Cortex of kidney (tissue), 1 donor: ENCODE measurements at places on chromosomes 2 and 18.

DNA sequence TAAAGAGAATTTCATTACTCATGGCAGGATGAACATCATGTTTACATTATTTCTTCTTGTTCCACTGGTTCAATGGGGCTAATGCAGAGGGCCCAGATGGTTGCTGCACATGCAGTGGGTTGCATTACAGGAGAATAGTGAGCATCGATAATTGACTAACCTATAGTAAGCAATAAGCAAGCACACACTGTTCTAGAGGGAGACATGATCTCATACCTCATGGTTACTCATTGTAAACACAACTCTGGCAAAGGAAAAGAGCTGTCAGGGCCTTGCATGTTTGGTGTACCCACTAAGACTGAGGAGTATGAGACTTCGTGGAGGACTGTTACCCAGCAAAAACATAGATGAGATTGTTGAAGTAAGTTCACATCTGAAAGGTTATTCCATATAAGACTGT lies 885.6 kb upstream of the VRK2 start:
- no peak for DNase-seq

DNA sequence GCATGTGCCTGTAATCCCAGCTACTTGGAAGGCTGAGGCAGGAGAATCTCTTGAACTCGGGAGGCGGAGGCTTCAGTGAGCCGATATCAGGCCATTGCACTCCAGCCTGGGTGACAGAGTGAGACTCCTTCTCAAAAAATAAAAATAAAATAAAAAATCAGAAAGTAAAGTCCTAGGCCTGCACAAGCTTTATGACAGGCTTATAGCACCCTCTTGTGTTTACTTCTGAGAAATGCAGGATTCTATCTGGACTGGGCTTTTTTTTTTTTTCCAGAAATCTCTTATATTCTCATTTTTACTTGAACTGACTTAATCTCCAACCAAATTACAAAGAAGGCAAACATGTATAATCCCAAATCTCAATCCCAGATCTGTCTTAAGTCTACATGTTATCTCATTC lies 26.1 kb upstream of the REG3G start:
- DNase-seq, result no peak

DNA sequence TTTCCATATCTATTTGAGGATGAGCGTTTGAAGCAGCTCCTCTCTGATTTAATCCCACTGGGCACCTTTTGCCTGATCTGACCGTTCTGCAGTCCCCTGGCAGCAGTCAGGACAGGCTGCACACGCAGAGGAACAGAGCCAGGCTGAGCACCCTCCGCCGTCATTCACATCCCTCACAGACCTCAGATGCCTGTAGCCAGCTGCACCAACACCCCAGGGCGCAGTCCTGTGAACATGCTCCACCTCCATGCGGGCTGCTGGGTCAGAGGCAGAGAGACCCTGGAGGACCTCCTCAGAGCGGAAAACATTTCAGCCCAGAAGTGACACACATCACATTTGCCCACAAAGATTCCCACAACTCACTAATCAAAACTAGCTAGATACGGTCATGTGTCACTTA lies 146.1 kb downstream of the SEPTIN10 start:
- no peak for DNase-seq

GRCh38 chr2:226758921-226759640 lies 40.5 kb downstream of the IRS1 start:
- no peak for DNase-seq

DNA sequence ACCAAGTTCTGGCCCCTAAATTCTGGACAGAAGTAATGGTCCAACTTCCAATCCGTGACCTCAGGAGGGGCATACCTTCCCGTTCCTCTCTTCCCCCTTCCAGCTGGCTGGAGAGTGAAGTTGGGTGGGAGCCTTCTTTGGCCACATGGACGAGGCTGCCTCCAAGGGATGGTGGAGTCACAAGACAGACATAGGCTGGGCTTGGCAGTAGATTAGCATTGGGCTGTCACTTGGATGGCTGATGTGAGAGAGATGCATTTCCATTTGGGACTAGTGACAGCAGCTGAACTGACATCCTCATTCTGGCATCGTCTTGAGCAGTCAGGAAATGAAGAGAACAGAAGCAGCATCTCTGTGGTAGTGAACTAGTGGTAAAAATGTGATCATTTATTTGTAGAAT lies 12.6 kb downstream of the NT5DC4 start:
- no peak for DNase-seq

GRCh38 chr18:48629730-48630324 lies 91.0 kb downstream of the CTIF start:
- DNase-seq, result no peak

DNA sequence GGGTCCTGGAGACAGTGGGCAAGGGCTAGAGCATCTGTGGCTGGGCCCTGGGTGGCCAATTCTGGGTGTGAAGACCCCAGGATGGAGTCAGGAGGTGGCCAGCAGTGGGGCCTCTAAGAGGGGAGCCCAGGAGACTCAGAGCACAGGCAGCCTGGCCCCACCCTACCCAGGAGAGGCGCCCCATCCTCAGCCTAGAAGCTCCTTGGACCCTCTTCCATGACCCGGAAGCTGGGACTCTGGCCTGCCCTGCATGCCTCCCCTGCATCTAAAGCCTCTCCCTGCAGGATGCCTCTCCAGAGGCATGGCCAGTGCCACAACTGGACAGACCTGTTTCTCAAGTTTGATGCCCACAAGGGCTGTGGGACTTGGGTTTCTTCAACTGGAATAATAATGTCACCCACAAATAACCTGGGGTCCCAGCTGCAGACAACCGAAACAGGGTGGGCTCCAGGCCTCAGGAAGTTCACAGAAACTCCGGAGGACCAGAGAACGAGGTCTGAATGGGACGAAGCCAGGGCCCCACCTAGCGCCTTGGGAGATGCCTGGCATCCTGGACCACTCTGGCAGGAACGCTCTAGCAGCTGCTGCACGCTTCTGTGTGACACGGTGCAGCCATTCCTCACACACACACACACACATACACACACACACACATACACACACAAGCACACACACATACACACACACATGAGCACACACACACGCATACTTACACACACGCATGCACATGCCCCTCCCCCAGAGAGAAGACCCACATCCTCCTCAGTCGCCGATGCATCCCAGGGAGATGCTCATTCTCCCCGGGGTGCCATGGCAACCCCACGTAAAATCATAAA lies 16.4 kb downstream of the KCNIP3 start:
- DNase-seq, result no peak

GRCh38 chr18:23634692-23635091 lies 28.0 kb downstream of the ANKRD29 start:
- DNase-seq, result no peak

DNA sequence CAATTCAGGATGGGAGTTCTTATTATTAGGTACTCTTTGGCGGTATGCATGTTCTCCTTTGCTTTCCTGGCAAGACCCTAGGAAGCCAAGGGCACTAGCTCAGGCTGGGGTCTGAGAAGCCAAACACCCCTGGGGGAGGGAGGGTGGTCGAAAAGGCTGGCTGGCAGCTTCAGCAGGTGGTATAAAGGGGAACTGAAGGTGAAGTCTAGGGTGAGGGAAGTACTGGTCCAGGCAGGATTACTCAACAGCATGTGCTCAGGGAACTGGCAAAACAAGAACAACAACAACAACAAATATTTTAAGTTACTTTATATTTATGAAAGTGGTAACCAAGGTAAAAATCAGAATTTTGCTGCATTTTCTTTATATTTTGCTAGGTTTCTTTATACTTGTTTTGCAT lies 40.7 kb upstream of the PCBP1 start:
- no peak for DNase-seq

DNA sequence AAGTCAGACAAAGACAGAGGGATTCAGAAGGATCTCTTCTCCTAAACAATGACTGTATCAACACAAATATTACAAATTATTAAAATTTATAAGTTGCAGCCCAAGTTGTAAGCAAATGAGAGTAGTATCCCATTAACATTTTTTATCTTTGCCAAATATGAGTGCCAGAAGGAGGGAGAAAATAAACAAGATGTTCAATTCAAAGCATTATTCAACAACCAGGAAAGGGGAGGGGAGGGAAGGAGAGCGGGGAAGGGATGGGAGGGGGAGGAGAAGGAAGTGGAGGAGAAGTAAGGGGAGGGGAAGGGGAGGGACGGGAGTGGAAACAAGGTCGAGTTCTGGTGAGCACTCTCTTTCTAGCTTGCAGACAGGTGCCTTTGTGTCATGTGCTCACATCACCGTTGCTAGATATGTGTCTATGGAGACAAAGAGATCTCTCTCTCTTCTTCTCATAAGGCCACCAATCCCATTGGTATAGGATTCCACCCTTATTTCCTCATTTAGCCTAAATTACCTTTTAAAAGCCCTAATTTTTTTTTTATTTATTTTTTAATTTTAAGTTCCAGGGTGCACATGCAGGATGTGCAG lies 679.6 kb upstream of the CHAC2 start:
- DNase-seq, result no peak

- no peak for DNase-seq
Observed at GRCh38 chr18:1513519-1513918, 608.8 kb downstream of the ADCYAP1 start.

GRCh38 chr2:101736233-101736632 lies 38.7 kb downstream of the MAP4K4 start:
- no peak for DNase-seq

DNA sequence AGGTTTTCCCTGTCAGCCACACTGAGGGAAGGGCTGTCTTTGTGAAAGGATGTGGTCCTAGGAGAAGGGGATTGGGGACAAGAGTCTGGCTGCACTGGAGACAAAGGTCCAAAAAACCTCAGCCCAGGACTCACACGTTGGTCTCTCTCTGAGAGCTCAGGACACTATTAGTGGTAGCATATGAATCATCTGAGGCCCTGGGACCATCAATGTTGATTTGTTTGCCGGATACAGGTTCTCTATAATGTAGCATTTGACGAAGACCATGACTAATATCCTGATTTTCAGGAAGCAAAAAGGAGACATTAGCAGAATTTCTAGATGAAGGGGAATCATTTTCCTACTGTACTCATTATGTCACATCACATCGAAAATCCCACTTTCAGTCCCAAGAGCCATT lies 22.2 kb upstream of the DNAH6 start:
- no peak for DNase-seq

GRCh38 chr18:58850786-58851469 lies 13.7 kb upstream of the ZNF532 start:
- DNase-seq, result no peak

- DNase-seq, result no peak
Observed at GRCh38 chr2:8535821-8536685, 145.8 kb upstream of the ID2 start.

GRCh38 chr2:183348492-183348891 lies 224.2 kb downstream of the NUP35 start:
- no peak for DNase-seq

DNA sequence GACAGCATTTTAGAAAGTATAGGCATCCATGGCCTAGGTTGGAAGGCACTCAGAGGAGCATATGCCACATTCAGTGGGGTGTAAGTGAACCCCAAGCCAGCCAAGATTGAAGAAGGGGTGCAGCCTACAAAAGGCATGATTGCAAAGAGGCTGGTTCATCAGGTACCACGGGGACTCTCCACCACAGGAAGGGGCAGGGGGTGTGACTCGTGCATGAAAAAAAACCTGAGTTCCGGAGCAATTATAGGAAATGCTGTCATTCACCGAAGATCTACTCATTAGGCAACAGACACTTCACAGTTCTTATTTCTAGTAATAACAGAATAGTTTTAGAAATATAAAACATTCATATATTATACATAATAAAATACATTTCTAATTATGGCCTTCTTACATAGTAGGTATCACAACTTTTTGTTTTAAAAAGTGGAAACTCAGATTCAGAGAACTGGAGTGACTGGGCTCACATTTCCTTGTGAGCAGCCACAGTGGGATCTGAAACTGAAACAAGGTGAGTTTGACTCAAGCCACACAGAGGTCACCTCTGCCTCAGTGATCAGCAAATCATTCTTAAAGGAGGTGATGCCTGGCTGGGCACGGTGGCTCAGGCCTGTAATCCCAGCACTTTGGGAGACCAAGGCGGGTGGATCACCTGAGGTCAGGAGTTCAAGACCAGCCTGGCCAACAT lies 188.4 kb upstream of the GYPC start:
- DNase-seq, result no peak

- no peak for DNase-seq
Observed at GRCh38 chr2:71256421-71256820, 29.5 kb upstream of the PAIP2B start.

- no peak for DNase-seq
Observed at GRCh38 chr18:78741381-78742217, 238.0 kb upstream of the SALL3 start.

- no peak for DNase-seq
Observed at GRCh38 chr2:144376460-144376859, 143.5 kb downstream of the ZEB2 start.

GRCh38 chr2:43508209-43508608 lies 87.6 kb downstream of the THADA start:
- DNase-seq, result no peak

DNA sequence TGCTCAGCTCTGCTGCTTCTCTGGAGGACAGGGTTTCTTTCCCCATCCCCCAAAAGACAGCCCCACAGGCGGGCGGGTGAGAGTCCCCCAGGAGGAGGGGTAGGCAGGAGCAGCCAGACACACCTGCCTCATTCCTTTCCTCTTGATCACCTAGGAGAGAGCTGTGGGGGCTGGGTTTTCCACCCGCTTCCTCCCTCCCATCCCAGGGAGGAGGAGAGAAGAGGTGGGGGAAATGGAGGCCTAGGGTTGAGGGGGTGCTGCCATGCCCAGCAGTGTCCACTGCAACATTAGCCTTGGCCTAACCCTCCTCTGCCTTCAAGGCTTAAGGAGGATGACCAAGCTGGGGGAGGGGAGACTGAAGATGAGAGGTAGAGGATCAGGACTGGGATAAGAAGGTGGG lies 14.7 kb downstream of the WNT10A start:
- no peak for DNase-seq

DNA sequence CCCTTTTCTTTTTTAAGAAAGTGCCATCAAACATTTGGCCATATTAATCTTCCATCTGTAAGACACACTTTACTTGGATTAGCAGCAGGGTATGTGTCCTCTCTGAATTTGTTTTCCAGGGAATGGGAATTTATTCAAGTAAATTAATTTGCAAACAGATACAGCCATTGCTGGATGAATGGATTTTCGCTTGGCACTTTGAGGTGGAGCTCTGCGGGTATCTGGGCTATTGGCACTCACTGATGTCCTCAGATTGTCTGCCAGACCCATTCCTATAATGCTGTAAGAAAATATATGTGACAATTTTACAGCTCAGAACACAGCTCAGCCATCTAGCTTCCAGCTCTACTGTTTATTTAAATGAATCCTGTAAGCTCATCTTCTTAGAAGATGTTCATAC lies 201.2 kb upstream of the CDH20 start:
- no peak for DNase-seq

DNA sequence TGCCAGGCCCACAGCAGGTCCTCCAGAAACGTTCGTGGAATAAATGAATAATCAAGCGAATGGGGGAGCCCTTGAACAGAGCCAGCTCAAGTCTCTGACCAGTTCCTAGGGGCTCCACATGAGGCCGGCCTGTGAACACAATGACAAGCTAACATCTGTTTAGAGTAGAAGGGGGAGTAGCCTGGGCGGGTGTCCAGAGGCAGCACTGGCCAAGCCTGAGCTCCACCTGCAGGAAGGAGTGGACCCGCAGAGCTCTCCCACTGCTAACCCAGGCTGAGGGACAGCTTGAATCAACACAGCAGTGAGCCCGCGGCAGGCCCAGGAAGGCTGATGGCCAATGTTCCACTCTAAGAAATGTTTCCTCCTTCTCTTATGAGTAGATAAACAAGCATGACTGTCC lies 234.8 kb upstream of the RAB6C start:
- no peak for DNase-seq
